ENCODE measurements at places on chromosomes 2 and 18.

DNA sequence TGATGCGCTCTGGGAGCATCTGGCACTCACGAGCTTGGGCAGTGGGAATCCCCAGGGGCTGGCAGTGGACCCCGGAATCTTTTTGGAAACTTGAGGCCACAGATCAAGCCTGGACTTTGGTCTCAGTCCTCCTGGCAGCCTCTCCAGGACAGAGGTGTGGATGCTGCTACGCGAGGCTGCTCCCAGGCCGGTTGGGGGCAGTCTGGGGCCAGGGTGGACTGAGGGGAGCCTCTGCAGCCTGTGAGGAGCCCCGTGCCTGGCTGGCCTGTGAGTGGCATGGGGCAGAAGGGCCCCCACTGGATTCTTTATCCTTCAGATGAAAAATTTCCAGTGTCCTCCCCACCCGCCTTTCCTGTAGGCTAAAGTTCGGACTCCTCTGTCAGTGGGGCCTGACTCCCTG is 12.7 kb upstream of the DES start:
- DNase-seq, result no peak

DNA sequence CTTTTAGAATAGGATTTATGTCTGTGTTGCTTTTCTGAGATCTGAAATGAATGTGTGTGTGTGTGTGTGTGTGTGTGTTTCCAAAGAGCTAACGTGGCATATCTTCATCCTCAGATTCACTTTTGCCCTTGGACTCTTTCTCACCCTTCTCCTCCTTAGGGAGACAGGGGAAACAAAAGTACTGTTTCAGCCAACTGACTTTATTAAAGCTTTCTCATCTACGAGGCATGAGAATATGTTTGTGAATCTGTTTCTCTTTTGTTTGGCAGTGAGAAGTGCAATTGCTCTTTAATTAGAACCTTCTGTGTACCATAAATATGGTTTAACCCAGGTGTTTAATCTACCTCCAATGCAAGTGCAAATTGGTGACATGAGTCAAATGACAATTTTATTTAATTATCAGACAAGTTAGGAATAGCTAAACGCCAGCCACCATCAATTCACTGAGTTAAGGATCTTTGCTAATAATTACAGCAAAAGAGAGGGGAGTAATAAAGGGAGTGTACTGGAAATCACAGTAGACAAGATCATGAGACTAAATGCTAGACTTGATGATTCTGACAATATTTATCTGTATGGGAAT is 186.4 kb upstream of the COL3A1 start:
- no peak for DNase-seq

DNA sequence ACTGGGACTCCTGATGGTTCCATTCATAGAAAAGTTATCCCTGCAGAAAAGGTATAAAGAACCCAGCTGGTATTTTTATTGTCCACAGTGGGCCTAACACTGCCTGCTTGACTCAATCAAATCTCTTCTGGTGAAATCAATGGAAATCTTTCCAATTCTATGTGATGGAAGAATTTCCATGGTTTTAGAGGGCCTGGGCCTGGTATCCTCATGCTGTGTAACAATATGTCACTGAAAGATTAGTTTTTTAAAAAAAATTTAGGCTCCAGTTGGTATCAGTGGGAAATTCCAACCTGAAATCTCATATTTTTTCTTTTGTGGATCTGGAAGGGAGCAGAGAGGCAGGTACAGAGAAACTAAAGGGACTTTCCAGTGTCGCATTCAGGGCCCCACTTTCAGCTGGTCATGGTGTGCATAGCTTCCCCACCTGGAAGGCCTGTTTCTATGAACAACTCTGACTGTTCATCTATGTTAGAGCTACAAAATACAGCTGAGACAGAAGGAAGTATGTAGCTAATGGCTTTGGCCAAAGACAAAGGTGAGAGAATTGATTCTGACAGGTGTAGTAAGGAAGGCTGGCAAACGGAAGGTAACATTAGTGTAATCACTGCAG is 20.9 kb downstream of the NEB start:
- no peak for DNase-seq

- DNase-seq, result no peak
Measured at GRCh38 chr2:238999291-238999741, 151.4 kb downstream of the TWIST2 start.

GRCh38 chr2:39667104-39667885 is 1.6 kb downstream of the TMEM178A start:
- DNase-seq, result no peak

Measured in HS-5 (cell line).